ENCODE measurements at places on chromosomes 13 and 19.

DNA sequence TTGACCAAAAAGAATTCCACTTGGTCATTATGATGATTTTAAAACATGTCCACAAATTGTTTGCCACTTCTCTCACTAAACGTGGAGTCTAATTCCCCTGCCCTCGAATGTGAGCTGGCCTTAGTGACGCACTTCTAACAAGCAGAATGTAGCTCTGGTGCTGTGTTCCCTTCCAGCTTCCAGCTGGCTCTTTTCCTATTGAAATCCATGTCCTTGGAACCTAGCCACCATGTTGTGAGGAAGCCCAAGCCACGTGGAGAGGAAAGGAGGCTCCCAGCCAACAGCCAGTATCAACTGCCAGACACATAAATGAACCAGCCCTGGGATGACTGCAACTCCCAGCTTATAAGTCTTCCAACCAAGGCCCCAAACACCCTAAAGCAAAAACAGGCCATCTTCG lies 23.6 kb upstream of the CEBPA start:
- DNase-seq, result no peak

DNA sequence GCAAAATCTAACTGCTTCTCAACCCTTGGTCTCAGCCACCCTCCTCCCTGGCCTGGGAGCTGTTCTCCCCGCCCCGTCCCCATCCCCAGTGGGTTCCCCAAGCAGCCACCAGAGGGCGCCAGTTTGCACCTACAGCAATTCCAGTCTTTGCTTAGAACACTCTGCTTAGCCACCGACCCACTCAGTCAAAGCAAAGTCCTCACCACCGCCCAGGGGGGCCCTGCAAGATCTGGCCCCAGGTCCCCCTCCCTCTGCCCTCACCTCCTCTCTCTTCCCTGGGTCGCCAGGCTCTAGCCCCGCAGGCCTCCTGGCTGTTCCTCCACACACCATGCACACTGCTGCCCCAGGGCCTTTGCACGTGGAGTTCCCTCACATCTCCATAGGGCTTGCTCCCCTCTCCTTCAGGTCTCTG lies 12.4 kb downstream of the TMEM143 start:
- no peak for DNase-seq

DNA sequence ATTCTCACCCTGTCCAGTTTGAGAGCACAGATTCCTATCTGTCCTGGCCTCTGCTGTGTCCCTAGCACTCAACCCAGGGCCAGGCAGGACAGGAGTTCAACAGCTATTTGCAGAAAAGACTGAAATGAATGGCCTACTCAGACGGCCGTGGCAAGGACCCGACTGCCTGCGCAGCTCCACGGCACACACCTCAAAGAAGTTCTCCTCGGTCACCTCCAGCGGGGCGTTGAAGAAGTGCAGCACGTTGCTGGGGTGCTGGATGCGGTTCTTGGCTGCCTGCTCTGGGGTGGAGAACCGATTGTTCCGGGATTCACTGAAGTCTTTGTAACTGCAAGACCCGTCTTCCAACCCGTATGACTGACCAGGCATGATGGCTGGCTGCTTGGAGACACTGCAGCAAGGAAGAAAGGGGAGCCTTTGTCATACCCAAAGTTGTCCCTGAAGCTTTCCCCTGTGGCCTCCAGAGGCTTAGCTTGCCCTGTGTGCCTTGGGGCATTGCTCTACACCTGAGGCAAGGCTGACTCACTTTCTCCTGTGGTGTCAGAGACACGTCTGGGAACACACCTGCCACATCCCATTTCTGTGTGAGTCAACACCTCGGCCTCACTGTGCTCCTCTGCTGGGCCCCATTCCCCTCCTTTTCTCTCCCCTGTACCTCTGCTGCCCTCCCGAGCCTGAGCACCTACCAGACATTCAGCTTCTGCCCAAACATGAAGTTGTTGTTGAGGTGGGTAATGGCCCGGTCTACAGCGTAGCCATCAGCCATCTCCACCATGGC lies 6.8 kb upstream of the ECH1 start:
- no peak for DNase-seq

- DNase-seq, result no peak
Measured at GRCh38 chr13:99988529-99989275, 7.1 kb downstream of the ZIC2 start.

DNA sequence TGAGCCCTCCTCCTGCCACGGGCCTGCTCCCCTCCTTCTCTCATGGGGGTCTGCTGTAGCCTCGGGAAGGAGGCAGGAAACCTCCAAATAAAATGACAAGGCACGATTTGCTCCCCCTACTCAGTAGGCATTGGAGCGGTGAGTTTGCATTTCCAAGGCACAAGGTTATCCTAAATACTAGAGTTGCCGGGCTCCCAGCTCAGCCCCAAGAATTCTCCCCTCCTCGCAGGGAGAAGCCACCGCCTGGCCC lies 1.5 kb downstream of the CEBPA start:
- peak; percentile 46 for DNase-seq

- no peak for DNase-seq
Measured at GRCh38 chr13:90830782-90831181, 516.7 kb upstream of the MIR17HG start.

GRCh38 chr19:17757125-17757524 lies 5.8 kb downstream of the FCHO1 start:
- no peak for DNase-seq

- DNase-seq, result no peak
Measured at GRCh38 chr19:15453091-15453578, 3.4 kb upstream of the WIZ start.

- DNase-seq, result no peak
Measured at GRCh38 chr19:46466536-46467196, 4.7 kb downstream of the PNMA8A start.

GRCh38 chr19:37334179-37335071 lies 36.5 kb upstream of the ZNF527 start:
- peak; percentile 86 for DNase-seq

GRCh38 chr13:50319635-50320255 lies 304.5 kb downstream of the KCNRG start:
- DNase-seq, result no peak

DNA sequence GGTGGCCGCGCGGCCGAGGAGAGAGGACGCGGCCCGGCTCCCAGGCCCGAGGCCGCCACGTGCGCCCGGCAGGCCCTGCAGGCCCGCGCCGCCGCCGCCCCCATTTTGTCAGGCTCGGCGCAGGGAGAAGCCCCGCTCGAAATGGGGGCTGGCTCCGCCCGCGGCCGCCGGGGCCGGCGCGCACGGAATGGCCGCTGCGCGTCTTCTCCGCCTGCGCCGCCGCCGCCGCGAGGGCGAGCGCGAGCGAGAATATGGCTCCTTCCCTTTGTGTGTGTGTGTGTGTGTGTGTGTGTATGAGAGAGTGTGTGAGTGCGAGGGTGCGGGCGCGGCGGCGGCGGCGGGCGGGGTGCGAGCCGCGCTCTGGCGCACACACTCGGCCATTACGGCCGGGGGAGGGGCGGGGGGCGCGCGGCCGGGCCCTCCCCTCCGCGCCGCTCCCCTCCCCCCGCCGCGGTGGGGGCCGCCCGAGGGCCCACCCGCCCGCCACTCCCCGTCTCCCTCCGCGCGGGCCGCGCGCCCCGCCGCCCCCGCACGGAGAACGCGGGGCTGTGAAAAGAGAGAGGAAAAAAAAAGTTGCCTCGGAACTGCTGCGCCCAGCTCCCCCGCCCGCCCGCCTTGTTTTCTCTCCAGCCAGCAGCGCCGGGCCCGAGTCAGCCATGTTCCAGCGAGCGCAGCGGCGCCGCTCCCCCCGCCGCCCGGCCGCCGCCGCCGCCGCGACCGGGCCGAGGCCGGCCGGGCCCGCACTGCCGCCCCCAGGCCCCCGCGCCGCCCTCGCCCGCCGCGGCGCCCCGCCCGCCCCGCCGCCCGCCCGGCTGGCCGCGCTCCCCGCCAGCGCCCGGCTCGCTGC lies 1.0 kb downstream of the HMGB1 start:
- peak; percentile 80 for DNase-seq

GRCh38 chr13:97938706-97939475 lies 14.6 kb upstream of the IPO5 start:
- no peak for DNase-seq

- DNase-seq, result no peak
Measured at GRCh38 chr13:99516153-99516929, 15.1 kb downstream of the TM9SF2 start.

GRCh38 chr13:44400736-44401135 lies 27.1 kb downstream of the SERP2 start:
- DNase-seq, result no peak

GRCh38 chr19:46369817-46370216 lies 22.9 kb downstream of the PPP5C start:
- DNase-seq, result no peak

DNA sequence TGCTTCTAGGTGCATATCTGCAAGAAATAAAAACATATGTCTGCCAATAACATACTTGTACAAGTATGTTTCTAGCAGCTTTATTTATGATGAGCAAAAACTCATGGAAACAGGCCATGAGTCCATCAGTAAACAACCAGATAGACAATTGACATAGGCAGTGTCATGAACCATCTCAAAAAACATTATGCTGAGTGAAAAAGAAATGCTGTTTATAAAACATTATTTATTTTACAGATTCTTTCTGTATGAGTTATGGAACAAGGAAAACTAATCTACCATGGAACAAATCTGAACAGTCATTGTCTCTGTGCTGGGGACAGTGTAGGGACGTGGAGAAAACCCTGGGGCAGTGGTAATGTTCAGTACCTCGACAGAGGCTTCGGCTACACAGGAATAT lies 283.9 kb downstream of the UQCRFS1 start:
- no peak for DNase-seq

All from mesothelial cell of epicardium (in vitro differentiated cells).